Daoy (cell line): ENCODE measurements at places on chromosomes 3 and 15. TPM values are rescaled to one million over a fixed set of nuclear protein-coding genes. Genes with fewer than 3 reads are reported as not detected.

GRCh38 chr3:16482770-16483531 is 30.5 kb downstream of the RFTN1 start:
- DNase-seq: no peak

GRCh38 chr3:102006812-102007485 is 157.6 kb downstream of the NFKBIZ start:
- peak; percentile 92 for DNase-seq

- DNase-seq: no peak
Measured at GRCh38 chr3:8517487-8517886, 15.9 kb downstream of the LMCD1 start.

DNA sequence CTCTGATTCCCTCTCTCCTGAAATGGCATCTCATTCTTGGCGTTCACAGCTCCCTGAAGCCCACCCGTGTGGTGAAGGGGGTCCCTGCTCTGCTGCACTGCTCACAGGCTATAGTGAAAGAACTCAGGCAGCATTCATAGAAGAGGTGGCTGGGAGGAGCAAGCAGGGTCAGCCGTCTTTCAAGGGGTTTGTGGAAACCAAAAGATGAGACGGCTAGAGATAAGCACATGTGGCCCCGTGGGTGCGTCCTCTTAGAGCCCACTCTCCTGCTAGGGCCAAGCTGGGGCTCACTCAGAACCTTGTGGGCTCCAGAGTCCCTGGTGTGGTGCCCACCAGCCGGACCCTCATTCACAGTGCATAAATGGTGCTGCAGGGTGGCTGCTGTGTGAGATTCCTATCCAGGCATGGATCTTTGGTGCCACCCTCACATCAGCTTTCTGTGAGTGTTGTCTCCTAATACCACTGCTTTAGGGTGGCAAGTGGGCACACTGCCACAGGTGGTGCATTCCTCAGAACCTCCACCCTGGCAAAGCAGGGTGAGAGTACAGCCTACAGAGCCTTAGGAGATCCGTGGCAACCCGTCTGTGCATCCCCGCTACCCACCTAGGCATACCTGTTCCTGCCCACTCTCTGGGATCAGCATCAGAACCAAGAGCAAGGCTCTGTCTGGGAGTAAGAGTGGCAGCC is 11.2 kb upstream of the SEMA4B start:
- no peak for DNase-seq

DNA sequence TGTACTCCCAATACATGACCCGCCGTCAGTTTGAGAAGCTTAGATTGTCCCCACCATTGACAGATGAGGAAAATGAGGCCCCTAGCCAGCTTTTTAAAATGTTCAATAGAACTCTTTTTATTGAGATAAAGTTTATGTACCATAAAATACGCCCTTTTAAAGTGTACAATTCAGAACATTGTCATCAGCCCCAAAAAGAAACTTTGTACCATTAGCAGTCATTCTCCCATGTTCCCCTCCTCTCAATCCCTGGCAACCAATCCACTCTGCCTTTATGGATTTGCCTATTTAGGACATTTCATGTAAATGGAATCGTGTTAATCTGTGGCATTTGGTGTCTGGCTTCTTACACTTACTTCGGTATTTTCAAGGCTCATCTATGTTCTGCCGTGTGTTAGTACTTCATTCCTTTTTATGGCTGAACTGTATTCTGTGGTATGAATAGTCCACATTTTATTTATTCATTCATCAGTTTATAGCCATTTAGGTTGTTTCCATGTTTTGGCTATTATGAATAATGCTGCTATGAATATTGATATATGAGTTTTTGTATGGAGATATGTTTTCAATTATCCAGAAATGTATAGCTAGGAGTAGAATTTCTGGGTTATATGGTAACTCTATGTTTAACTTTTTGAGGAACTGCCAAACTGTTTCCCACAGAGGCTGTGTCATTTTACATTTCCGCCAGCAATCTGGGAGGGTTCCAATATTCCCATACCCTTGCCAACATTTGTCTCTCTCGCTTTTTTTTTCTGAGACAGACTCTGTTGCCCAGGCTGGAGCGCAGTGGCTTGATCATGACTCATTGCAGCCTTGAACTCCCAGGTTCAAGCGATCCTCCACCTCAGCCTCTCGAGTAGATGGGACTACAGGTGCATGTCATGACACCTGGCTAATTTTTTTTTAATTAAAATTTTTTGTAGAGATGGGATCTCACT is 15.3 kb upstream of the PTPN23 start:
- DNase-seq: peak; percentile 66

DNA sequence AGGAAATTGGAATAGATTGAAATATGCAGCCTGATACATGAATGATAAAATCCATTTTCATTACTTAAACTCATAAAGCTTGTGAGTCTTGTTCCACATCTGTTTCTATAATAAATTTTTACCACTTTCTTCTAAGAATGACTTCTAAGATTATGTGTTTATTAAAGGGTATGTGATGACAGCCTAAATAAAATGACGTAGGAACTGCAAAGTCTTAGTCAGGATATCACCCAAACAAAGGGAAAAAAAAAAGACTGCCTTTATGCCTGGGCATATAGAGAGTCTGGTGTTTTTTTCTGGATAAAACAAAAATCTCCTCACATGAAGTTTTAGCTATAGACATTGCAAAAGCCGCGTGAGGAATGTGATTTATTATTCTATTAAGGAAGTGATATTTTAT is 844.0 kb downstream of the DIPK2A start:
- DNase-seq: no peak

GRCh38 chr3:81444817-81445460 is 316.5 kb downstream of the GBE1 start:
- DNase-seq: no peak

DNA sequence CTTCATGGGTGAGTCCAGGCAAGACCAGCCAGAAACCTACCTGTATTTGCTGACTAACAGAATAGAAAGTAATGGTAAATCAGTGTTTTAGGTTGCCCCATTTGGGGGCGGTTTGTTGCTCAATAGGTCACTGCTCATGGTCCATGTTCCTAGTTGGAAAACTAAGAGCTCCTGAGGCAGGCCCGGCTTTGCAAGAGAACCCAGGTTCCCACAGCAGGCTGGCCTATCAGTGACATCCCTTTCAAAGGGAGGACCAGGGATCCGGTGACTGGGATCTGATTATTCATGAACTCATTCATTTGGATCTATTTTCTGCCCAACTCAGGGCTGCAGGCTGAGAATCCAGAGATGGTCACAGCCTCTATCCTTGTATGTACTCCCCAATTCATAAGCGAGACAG is 163.9 kb downstream of the WNT7A start:
- DNase-seq: no peak

Gene CYP8B1
- not detected in 2 replicates for total RNA-seq

Gene MYL3
- total RNA-seq: not detected in 2 replicates
